Activated naive CD8-positive, alpha-beta T cell treated with anti-CD3 and anti-CD28 coated beads, Interleukin-2, amount 10 ng/mL, durations not matched to agents 7 days and 5 days (primary cell): ENCODE measurements at places on chromosomes 3 and 15. TPM values are rescaled to one million over a fixed set of nuclear protein-coding genes. Genes with fewer than 3 reads are reported as not detected.

DNA sequence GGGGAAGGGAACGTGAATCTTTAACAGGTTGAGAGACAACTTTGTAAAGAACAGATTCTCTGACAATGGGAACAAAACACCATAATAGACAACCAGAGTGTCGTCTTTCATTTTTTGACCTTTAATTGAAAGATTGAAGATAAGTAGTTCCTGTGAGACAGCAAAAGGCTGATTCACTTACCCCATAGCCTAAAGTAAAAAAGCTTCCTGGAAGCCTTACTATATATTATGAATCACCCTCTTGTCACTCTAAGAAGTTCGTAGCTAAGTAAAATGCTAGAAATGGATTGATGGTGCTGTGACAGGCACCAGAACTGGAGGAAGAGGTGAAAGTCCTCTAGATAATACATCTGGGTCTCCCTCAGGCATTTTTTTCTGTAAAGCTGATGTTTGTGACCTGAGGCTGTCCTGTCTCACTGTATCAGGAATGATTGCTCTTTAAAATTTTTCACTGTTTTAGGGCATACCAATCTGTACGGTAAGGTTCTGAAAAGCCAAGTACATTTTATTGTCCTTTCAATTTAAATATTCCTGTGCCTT is 824.6 kb upstream of the SEMA6D start:
- no peaks in the 10 kb centered on the region for H3K36me3 ChIP-seq
- H3K4me1 ChIP-seq = no peaks in the 10 kb centered on the region
- no peak for DNase-seq
- H3K4me3 ChIP-seq = no peak overlapping the region
- H3K27ac ChIP-seq = no peak overlapping the region

ROPN1 gene
- not detected for total RNA-seq

GRCh38 chr3:37163262-37164015 is 10.9 kb downstream of the LRRFIP2 start:
- H3K36me3 ChIP-seq = peaks cover 25% of the 10 kb centered on the region
- no peaks in the 10 kb centered on the region for H3K27me3 ChIP-seq
- peaks cover 18% of the 10 kb centered on the region for H3K4me1 ChIP-seq
- no peak for DNase-seq
- H3K27ac ChIP-seq = no peak overlapping the region
- H3K4me3 ChIP-seq = no peak overlapping the region

- no peak for DNase-seq
- H3K27ac ChIP-seq = peak overlapping the region; percentile 8
- no peaks in the 10 kb centered on the region for H3K27me3 ChIP-seq
- H3K4me3 ChIP-seq = no peak overlapping the region
Observed at GRCh38 chr15:31381801-31382712, 55.4 kb downstream of the KLF13 start.

GRCh38 chr3:99854756-99855298 is 37.2 kb downstream of the CMSS1 start:
- no peak for DNase-seq
- no peak overlapping the region for H3K27ac ChIP-seq
- H3K4me1 ChIP-seq = peaks cover 9% of the 10 kb centered on the region
- no peak overlapping the region for H3K4me3 ChIP-seq

GRCh38 chr3:72077473-72078259 is 292.7 kb upstream of the PROK2 start:
- H3K27me3 ChIP-seq = no peaks in the 10 kb centered on the region
- peaks cover 2% of the 10 kb centered on the region for H3K36me3 ChIP-seq
- no peak overlapping the region for H3K4me3 ChIP-seq
- H3K27ac ChIP-seq = no peak overlapping the region
- H3K4me1 ChIP-seq = peaks cover 4% of the 10 kb centered on the region
- no peak for DNase-seq

DNA sequence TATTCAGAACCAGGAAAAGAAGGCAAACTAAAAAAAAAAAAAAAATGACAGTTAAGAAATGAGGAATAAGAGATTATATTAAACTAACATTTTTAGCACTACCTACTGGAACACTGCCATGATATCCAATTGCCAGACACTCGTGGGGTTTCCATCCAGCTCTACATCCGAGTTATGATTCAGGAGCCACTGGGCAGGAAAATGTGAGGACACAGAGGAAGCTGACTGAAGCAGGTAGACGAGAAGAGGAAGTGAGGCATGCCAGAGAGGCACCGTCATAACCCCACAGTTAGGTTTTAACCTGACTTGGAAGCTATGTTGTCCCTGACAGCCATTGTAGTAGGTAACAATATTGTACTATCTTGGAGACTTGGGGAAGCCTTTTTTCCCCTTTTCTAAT is 495.0 kb downstream of the NLGN1 start:
- no peaks in the 10 kb centered on the region for H3K36me3 ChIP-seq
- no peaks in the 10 kb centered on the region for H3K4me1 ChIP-seq
- no peaks in the 10 kb centered on the region for H3K27me3 ChIP-seq
- DNase-seq = no peak

DNA sequence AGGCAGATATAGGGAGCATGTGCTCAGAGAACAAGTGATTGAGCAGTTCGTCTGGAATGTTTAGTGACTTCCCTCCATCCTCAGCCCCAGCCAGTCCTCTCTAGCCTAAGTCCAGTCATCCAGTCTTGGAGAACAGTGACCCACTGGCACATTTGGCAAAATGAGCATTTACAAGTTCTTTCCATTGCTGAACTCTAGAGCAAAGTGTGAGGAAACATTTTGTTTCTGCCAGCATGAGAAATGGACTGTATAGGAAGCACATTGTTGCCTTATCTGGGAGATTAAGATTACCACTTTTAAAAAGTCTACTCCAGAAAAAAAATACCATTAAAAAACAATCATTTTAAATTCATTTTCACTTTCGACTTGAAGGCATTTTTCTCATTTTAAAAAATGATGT is 353.6 kb downstream of the SHQ1 start:
- H3K36me3 ChIP-seq = peaks cover 2% of the 10 kb centered on the region
- no peak overlapping the region for H3K4me3 ChIP-seq
- no peak overlapping the region for H3K27ac ChIP-seq
- no peak for DNase-seq
- H3K4me1 ChIP-seq = no peaks in the 10 kb centered on the region
- no peaks in the 10 kb centered on the region for H3K27me3 ChIP-seq

DNA sequence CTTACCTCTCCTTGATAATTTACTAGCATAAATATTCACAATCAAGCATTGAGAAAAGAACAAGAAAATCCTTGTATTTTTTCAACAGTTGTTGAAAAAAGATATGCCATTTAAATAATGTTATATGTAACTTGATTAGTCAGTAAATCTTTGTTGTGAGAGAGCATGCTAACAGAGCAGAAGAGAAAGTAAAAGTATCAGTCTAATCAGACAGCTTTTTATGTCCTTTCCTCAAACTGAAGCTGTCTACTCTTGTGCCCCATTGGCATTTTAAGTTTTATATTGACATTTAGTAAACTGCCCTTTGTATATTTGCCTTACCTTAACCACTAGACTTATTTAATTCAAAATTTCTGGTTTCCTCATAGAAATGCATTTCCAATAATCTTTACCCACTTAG is 668.7 kb downstream of the OTOL1 start:
- no peak overlapping the region for H3K27ac ChIP-seq
- no peaks in the 10 kb centered on the region for H3K36me3 ChIP-seq
- H3K4me3 ChIP-seq = no peak overlapping the region
- DNase-seq = no peak
- H3K4me1 ChIP-seq = no peaks in the 10 kb centered on the region
- H3K27me3 ChIP-seq = no peaks in the 10 kb centered on the region

- peak; percentile 41 for DNase-seq
- no peaks in the 10 kb centered on the region for H3K36me3 ChIP-seq
- peak overlapping the region; percentile 19 for H3K27ac ChIP-seq
- H3K27me3 ChIP-seq = peaks cover 43% of the 10 kb centered on the region
- peaks cover 10% of the 10 kb centered on the region for H3K4me1 ChIP-seq
Observed at GRCh38 chr3:124834723-124835718, 52.1 kb downstream of the ITGB5 start.

- peaks cover 2% of the 10 kb centered on the region for H3K4me1 ChIP-seq
- peaks cover 2% of the 10 kb centered on the region for H3K36me3 ChIP-seq
- no peak for DNase-seq
Observed at GRCh38 chr3:129205109-129205832, 21.6 kb upstream of the CNBP start.

- H3K4me3 ChIP-seq = no peak overlapping the region
- no peak overlapping the region for H3K27ac ChIP-seq
- H3K4me1 ChIP-seq = peaks cover 3% of the 10 kb centered on the region
- no peaks in the 10 kb centered on the region for H3K36me3 ChIP-seq
- H3K27me3 ChIP-seq = peaks cover 35% of the 10 kb centered on the region
- no peak for DNase-seq
Observed at GRCh38 chr3:14853271-14853951, 34.6 kb downstream of the FGD5 start.

- DNase-seq = no peak
- H3K27me3 ChIP-seq = peaks cover 49% of the 10 kb centered on the region
- H3K4me1 ChIP-seq = peaks cover 3% of the 10 kb centered on the region
- H3K36me3 ChIP-seq = no peaks in the 10 kb centered on the region
- H3K4me3 ChIP-seq = no peak overlapping the region
- H3K27ac ChIP-seq = no peak overlapping the region
Observed at GRCh38 chr3:53155760-53156159, 5.2 kb upstream of the PRKCD start.

MGA gene
- total RNA-seq = 46.2 TPM

NDN gene
- total RNA-seq = 3.0 TPM

GRCh38 chr3:34955680-34956079 is 683.6 kb upstream of the ARPP21 start:
- no peaks in the 10 kb centered on the region for H3K27me3 ChIP-seq
- no peaks in the 10 kb centered on the region for H3K4me1 ChIP-seq
- no peak overlapping the region for H3K27ac ChIP-seq
- no peak overlapping the region for H3K4me3 ChIP-seq
- no peak for DNase-seq
- H3K36me3 ChIP-seq = no peaks in the 10 kb centered on the region

- H3K36me3 ChIP-seq = no peaks in the 10 kb centered on the region
- no peak overlapping the region for H3K4me3 ChIP-seq
- no peak overlapping the region for H3K27ac ChIP-seq
- no peaks in the 10 kb centered on the region for H3K27me3 ChIP-seq
- no peaks in the 10 kb centered on the region for H3K4me1 ChIP-seq
Observed at GRCh38 chr3:175270866-175271265, 411.7 kb downstream of the NAALADL2 start.

GOLGA8S gene
- 1.2 TPM for total RNA-seq

FAM240A gene
- total RNA-seq = not detected

ITIH1 gene
- not detected for total RNA-seq

HGD gene
- 1.7 TPM for total RNA-seq

IDH2 gene
- total RNA-seq = 260 TPM

TTC21A gene
- 4.5 TPM for total RNA-seq

DNA sequence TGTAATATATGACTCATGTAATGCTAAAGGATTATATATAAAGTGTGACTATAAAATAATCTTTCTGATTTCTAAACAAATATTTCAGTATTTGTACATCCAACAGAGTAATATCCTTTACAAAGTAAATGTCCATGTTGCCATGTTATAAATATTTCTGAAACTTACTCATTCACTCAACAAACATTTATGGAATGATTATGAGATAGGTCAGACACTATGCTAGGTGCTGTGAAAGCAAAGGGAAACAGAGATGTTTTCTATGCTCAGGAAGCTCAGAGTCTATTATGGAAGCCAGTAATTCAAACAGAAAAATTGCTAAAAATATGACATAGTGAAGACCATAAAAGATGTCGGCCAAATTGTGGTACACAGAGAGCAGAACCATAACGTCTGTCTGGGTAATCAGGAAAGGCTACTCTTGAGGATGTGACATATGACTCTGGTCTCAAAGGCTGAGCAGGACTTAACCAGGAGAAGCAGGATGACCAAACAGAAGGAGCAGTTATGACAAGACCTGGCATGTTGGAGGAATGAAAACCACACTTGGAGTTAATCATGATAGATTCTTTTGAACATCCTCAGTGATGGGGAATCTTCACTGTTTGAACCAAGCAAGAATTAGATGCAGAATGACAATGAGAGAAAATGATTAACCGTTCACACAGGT is 39.0 kb upstream of the MYO5C start:
- no peak overlapping the region for H3K27ac ChIP-seq
- no peak for DNase-seq
- H3K36me3 ChIP-seq = peaks cover 9% of the 10 kb centered on the region
- H3K4me3 ChIP-seq = no peak overlapping the region
- H3K27me3 ChIP-seq = no peaks in the 10 kb centered on the region

GRCh38 chr3:157107644-157108133 is 52.3 kb downstream of the CCNL1 start:
- H3K36me3 ChIP-seq = peaks cover under 1% of the 10 kb centered on the region
- no peak overlapping the region for H3K27ac ChIP-seq
- no peak for DNase-seq

DNA sequence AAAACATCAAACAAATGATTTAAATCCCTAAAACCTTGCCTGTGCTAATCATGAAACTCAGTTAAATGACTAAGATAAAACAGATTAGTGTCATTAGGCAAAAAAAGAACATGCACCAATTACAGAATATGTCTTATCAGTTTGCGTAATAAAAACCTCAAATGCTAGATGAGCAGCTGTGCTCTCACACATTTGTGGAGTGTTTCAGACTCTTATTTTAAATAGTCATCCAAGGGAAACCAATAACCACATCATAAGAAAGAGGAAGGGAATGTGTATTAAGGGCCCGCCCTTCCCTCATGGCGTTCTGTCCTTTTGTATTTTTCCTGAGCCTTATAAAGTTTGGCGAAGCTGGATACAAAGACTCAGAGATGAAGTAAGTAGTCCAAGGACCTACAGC is 6.6 kb downstream of the SAMMSON start:
- no peak overlapping the region for H3K4me3 ChIP-seq
- no peak overlapping the region for H3K27ac ChIP-seq
- no peaks in the 10 kb centered on the region for H3K27me3 ChIP-seq
- no peaks in the 10 kb centered on the region for H3K36me3 ChIP-seq

TRPM1 gene
- total RNA-seq = not detected

DNA sequence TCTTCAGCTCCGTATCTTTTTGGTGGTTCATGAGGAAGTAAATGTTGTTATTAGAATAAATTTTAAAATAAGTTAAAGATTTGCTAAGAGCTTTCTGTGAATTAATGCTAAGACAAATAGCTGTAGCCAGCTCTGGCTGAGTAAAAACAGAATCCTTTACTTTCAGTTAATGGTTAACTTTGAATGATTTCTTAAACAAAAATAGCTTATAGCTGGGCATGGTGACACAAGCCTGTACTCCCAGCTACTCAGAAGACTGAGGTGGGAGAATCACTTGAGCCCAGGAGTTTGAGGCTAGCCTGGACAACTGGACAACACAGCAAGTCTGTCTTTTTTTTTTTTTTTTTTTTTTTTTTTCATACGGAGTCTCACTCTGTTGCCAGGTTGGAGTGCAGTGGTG is 25.0 kb downstream of the TCAIM start:
- H3K4me1 ChIP-seq = no peaks in the 10 kb centered on the region
- no peak overlapping the region for H3K27ac ChIP-seq
- DNase-seq = no peak
- H3K36me3 ChIP-seq = peaks cover 27% of the 10 kb centered on the region
- no peaks in the 10 kb centered on the region for H3K27me3 ChIP-seq
